ENCODE measurements at places on chromosomes 13 and 19. TPM values are rescaled to one million over a fixed set of nuclear protein-coding genes. Genes with fewer than 3 reads are reported as not detected.

- DNase-seq: no peak
- no peaks in the 10 kb centered on the region for H3K27me3 ChIP-seq
- H3K4me3 ChIP-seq: no peak overlapping the region
- no peaks in the 10 kb centered on the region for H3K36me3 ChIP-seq
- H3K4me1 ChIP-seq: peaks cover 24% of the 10 kb centered on the region
These were observed 69.0 kb upstream of the NPAS1 start for GRCh38 chr19:46950526-46951170.

The KIR2DL3 gene
- not detected for total RNA-seq

GRCh38 chr19:51259348-51260245, 8.7 kb downstream of the SIGLECL1 start:
- H3K4me3 ChIP-seq: no peak overlapping the region
- no peak for DNase-seq
- no peaks in the 10 kb centered on the region for H3K4me1 ChIP-seq
- no peak overlapping the region for H3K27ac ChIP-seq
- no peaks in the 10 kb centered on the region for H3K27me3 ChIP-seq

The COL5A3 gene
- total RNA-seq: 14.3 TPM

The ZNF790 gene
- total RNA-seq: 7.4 TPM

DNA sequence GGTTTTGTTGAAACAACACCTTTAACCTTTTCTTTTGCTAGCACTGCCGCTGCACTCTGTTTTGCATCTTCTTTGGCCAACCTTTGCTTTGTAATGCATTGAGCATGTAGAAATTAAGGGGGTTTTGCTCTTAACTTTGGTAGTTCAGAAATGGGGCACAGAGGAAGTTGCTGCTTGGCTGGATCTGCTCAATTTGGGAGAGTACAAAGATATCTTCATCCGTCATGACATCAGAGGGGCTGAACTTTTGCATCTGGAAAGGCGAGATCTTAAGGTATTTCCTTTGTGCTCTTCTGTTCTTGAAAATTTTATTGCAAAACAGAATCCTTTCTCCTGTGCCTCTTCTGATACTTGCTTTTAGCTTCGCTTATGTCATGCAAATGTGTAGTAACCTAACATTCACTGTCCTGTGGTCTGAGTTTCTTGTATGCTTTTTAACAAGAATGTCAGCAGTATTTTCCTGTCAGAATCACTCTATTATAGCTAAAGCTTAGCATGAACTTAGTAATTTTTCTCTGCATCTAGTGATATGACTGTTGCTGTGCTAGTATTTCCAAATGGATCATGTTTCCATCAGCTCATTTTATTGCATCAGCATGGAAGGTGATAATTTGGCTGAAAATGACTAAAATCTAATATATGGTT, 50.7 kb upstream of the AKAP11 start:
- peaks cover 21% of the 10 kb centered on the region for H3K36me3 ChIP-seq
- H3K4me3 ChIP-seq: no peak overlapping the region
- H3K27ac ChIP-seq: no peak overlapping the region

Measured in thoracic aorta (tissue), 2 donors.